Lung (tissue), 17 donors: ENCODE measurements at places on chromosomes 7 and 10.

DNA sequence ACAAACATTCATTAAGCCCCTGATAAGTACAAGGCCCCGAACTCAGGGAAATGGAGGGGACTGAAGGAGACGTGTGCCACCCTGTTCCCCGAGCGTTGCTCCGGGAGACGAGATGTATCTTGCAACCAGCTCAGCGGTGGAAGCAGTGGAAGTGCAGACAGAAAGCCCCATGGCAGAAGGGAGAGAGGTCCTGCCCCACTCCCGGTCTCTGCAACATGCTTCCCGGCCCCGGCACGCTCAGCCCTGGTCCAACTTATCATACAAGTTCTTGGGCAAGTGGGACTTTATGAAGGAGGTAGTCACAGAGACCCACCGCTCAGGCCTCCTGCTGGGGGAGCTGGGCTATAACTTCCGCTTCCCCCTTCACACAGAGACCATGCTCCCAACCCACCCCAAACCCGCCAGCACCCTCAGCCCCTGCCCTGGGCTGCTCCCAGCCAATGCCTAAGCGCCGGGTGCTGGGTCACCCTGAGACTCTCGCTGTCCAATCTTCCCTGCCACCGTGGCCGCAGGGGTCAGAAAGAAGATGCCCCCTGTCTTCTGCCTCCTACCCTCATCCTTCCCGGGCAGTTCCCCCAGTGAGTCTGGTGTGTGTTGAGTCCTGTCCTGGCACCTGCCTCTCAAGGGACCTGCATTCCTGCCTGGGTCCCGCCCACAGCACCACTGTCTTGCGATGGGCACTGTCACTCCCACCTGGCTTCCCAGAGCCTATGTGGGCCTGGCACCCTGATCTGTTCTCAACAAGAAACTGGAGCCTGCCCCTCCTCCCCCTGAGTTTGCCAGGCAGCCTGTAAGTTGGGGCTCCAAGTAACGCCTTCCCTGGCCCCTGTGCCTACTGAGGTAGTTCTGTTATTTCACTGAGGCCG is 157.7 kb downstream of the PRKAG2 start:
- no peak for DNase-seq

DNA sequence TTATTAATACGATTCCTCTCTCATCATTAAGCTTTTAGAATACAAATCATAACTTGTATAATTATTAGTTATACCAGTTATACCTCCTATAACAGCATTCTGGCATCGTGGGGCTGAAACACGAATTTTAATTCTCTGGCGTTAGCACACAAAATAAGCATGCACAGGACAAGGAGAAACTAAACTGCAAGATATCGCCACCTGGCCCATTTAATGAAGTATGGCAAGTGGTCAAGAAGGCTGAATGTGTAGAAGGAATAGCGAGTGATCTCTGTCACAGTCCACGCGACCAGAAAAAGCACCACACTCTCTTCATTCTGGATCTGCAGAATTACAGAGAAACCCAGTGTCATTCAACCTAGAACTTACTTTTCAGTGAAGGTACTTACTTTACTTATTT is 18.1 kb downstream of the HACD1 start:
- DNase-seq: no peak

GRCh38 chr10:84291384-84291783 is 37.0 kb upstream of the CCSER2 start:
- peak; percentile 86 for DNase-seq

GRCh38 chr7:122546496-122546895 is 152.4 kb downstream of the RNF133 start:
- DNase-seq: peak; percentile 38

DNA sequence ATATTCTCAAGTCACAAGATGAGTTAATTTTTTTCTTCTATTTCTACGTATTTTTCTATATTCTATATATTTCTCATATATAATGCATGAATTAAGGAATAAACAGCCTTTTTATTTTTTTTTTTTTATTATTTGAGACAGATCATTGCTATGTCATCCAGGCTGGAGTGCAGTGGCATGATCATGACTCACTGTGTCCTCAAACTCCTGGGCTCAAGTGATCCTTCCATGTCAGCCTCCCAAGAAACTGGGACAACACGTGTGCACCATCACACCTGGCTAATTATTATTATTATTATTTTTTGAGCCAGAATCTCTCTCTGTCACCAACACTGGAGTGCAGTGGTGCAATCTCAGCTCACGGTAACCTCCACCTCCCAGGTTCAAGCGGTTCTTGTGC is 1.5 kb downstream of the CLDN12 start:
- DNase-seq: no peak

DNA sequence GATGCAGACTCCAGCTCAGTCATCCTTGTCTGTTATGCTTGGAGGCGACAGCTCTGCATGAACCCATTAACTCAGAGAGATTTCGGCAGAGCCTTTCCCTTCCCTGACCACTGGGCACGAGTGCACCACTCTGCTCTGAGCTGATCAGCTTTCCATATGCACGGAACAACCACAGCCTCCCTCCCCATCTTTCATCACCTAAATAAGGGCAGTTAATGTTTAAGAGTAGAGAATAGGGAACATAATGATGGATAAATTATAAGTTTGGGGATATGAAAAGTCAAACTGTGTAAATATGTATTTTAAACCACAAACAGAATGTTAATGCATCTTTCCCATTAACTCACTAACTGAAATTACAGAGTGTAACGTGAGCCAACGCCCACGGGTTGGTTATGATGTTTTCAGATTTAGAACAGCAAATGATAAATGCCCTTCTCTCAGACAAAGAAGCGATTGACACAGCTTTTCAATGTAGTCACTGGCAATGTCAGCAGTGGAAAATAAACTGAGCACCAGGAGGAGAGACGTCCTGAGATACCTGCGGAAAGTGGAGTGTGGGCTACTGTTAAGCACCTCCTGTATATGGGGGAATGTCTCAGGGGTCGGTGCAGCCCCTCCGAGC is 658.2 kb downstream of the LRMDA start:
- no peak for DNase-seq

GRCh38 chr7:158516524-158516923 is 71.1 kb downstream of the PTPRN2 start:
- no peak for DNase-seq

GRCh38 chr7:84629216-84629615 is 434.6 kb upstream of the SEMA3A start:
- DNase-seq: no peak

DNA sequence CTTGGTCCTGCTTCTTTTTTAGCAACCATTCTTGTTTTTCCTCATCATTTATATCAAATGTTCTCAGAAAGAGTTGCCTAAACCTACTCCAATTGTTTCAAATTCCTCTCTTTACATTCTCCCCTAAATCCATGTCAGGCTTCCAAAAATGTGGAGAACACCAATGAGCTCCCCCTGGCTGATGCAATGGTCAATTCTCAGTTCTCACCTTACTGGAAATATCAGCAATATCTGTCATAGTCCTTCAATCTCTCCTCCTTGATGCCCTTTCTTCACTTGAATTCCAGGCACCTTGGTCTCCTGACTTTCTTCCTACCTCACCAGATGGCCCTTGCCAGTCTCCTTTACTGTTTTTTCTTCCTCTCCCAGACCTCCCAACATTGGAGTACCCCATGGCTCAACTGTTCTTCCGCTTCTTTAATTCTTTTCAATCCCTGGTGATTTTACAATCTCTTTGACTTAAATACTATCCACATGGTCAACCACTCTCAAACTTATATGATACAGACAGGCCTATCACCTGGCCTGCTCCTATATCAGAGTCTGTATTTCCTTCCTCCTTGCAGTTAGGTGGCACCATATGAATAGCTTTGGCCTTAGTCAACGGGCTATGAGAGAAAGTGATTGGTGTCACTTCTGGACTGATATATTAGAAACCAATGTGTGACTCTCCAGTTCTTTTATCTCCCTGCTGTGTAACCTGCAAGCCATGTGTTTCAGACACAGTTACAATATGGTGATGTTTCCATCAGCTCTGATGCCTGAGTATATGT is 47.4 kb upstream of the CAV2 start:
- no peak for DNase-seq

DNA sequence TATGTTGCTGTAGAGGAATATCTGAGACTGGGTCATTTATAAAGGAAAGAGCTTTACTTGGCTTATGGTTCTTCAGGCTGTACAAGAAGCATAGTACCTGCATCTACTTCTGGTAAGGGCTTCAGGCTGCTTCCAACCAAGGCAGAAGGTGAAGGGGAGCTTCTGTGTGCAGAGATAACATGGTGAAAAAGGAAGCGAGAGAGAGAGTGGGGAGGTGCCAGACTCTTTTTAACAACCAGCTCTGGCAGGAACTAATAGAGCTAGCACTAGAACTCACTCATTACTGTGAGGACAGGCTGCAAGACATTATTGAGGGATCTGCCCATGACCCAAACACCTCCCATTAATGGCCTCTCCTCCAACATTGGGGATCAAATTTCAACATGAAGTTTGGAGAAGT is 94.5 kb downstream of the KIF20B start:
- no peak for DNase-seq

DNA sequence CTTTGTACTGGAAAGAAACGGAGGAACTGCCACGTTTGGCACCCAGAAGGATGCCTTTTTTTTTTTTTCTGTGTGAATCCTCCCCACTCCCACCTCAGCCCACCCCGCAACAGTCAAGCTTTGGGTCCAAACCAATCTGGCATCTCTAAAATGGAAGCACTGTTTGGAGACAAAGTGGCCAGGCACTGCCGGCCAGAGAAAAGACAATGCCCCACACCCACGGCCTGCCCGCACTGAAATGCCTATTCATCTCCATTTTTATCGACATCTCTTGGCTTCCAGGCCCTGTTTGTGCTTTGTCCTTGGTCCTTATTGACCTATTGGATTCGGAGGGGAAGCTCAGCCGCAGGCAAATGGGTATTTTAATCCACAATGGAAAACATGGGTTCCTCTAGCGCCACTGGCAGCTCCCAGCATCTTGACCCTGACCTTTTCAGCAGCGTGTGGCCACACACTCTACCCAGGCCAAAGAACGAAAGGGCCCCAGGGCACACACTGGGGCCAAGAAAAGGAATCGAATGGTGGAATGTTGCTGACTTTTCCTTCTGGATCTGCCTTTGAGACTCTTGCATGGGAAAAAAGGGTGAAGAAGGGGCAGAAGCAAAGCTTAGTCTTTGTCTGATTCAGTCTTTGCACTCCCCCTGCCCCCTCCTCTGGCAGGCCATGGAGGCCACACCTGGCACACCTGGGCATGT is 162.6 kb upstream of the CDCA7L start:
- DNase-seq: no peak

DNA sequence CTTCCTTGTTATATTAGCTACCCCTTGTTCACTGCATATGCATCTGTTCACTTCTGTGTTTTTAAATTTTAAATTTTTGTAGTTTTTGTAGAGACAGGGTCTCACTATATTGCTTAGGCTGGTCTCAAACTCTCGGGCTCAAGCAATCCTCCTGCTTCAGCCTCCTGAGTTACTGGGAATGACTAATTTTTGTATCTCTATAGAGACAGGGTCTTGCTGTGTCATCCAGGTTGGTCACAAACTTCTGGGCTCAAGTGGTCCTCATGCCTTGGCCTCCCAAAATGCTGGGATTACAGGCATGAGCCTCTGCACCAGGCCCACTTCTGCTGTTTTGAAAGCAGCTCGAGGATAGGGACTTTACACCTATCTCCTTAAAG is 64.6 kb downstream of the PRTFDC1 start:
- no peak for DNase-seq

DNA sequence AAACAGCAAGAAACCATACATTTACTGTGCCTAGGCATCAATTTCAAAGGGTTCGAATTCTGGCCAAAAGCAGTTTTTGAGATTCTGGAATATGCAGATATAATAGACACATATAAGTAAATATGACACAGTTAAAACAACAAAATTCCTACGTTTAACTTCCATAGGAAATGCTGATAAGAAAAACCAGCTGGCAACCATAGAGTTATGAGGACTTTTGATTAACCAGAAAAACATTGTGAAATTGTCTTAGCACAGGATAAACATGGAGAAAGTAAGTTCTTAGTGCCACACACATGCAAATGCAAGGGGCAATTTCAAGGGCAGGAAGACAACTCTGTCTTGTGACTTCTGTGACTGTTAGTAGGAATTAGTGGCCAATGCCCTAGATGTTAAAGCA is 702.1 kb downstream of the TNS3 start:
- DNase-seq: peak; percentile 71

GRCh38 chr10:132616170-132616995 is 78.8 kb downstream of the INPP5A start:
- no peak for DNase-seq

GRCh38 chr7:29567174-29567573 is 3.5 kb downstream of the PRR15 start:
- DNase-seq: no peak

- DNase-seq: no peak
These were observed 5.7 kb downstream of the TMEM243 start for GRCh38 chr7:87213811-87214210.

- peak; percentile 89 for DNase-seq
These were observed 1.8 kb downstream of the FRAT2 start for GRCh38 chr10:97332591-97333350.

DNA sequence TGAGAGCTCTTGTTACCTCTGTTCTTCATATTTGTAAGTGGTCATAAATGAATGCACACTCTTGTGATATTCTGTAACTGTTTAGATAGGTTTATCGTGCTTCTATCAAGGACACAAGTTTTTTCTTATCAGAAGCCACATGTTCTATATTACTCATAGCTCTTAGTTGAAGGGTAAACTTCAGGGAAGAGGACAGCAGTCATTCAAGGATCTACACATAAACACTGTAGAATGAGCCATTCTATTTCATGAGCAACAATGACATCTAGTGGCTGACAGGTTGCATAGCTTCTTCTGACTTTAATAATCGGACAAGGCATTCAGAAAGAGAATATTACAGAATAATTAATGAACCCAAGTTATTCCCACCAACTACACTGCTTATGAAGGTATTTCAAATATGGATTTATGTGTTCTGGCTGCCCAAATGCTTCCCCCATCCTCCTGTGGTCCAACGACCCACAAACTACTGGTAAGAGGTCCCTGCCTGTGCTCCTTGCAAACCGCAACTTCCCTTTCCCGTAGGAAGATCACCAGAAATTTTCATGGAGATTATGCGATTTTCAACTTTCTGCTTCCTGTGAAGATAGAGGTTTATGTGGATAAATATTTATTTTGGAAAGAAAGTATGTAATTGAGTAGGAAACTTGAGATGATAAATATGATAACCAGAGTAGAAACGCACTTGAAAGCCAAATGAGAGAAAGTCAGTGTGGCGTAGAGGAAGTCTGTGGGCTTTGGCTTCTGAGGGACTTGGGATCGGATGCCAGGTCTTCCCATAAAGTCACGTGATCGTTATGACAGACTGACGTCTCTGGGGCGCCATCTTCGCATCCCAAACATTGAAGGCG is 16.8 kb upstream of the ABCB5 start:
- peak; percentile 60 for DNase-seq

- DNase-seq: no peak
These were observed 2.6 kb downstream of the PSMG3 start for GRCh38 chr7:1567049-1567771.
